ENCODE measurements at places on chromosomes 1 and 21. TPM values are rescaled to one million over a fixed set of nuclear protein-coding genes. Genes with fewer than 3 reads are reported as not detected.

DNA sequence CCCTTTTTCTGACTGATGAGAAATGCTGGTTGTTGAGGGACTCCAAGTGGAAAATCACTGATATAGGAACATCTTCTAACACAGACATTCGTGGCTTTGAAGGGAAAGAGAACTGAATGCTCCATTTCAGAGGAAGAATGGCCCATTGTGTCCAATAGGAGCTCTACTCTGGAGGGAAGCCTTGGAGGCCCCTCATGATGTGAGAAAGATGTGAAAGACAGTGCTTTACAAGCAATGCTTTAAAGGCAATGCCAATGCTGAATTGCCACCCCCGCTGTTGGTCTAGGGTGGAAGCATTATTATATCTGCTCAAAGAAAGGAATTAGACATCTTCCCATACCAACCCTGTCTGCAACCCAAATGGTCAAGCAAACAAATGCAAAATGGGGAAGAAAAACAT is 13.7 kb downstream of the NMNAT2 start:
- DNase-seq: no peak

GRCh38 chr1:31562707-31563360 is 13.5 kb upstream of the TINAGL1 start:
- no peak for DNase-seq

DNA sequence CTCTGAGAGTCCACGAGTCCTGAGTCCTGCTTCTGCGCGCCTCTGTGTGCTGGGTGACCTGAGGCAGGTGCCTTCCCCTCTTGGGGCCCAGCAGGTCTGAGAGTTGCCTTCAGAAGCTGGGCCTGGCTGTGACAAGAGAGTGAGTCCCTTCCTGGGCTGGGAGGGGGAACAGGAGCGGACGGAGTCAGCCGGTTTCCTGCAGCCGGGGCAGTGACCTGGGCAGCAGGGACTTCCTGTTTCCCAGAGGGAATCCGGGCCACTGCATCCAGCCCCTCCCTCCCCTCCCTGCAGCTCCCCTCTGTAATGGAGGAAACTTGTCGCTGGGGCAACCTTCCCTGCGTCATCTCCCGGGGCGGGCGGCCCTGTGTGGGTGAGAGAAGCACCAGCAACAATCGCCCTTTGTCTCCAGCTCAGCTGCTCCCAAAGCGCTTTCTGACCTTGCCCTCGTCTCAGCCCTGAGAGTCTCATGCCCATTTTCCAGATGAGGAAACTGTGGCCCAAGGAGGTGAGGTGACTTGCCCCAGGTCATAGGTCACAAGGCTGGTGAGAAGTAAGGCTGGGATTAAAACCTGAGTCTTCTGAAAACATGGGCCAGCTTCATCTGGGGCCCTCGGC is 61.1 kb downstream of the SDC3 start:
- DNase-seq: no peak

DNA sequence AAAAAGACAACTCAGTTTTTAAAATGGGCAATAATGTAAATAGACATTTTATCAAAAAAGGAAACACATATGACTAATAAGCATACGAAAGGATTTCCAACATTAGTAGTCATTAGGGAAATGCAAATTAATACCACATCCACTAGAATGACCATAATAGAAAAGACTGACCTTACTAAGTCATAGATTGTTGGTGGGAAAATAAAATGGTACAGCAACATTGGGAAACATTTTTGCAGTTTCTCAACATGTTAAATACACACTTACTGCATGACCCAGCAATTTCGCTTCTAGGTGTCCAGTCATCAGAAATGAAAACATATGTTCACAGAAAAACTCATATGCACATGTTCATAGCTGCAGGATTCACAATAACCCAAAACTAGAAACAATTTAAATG is 29.9 kb upstream of the SLC44A3 start:
- no peak for DNase-seq

DNA sequence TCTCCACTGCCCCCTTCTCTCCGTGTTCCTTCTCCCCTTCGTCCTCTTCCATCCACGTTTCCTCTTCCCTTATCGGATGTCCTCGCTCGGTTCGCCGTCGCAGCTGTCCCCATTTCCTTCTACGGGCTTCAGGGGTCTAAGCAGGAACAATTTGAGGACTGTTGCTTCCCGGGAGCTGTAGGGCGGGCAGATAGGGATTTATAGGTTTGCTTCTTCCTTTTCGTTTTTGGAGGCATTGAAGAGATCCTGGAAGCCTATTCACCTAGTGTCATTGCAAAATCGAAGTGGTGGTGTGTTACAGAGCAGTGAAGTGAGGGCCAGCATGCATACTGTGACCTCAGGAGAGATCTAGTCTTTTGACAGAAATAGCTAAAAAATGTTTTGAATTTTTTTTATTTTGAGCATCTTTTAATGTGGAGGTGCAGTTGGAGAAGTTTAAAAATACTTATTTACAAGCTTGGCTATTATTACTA is 897 bp downstream of the ZYG11B start:
- peak; percentile 74 for DNase-seq

- DNase-seq: no peak
Observed at GRCh38 chr1:197284325-197284724, 16.3 kb downstream of the CRB1 start.

GRCh38 chr1:99018313-99018712 is 13.7 kb upstream of the PLPPR5 start:
- DNase-seq: no peak

- DNase-seq: no peak
Observed at GRCh38 chr1:169085911-169086310, 20.6 kb upstream of the ATP1B1 start.

DNA sequence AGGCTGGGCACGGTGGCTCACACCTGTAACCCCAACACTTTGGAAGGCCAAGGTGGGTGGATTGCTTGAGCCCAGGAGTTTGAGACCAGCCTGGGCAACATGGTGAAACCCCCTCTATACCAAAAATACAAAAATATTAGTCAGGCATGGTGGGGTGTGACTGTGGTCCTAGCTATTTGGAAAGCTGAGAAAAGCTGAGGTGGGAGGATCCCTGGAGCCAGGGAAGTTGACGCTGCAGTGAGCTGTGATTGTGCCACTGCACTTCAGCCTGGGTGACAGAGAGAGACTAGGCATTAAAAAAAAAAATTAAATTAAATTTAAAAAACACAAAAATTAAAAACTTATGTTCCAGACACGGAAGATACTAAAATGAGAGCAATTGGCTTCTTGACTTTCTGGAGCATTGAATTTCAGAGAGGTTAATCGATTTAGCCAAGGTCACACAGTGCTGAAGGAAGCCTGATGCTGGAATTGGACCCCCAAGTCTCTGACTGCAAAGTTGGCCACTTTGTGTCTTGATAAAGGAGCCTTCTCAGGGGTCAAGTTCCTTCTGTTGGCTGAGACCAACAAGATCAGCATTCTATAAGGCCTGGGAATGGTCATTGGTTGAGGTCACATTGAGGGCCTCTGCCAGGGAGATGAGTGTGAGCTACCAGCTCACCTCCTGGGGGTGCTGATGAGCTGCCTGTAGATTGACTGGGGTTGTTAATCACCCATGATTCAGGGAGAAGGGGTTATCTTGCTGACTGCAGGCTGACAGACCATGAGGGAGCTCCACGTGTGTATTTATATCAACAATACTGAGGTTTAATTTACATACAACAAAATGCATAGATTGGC is 54.3 kb downstream of the RPS6KA1 start:
- DNase-seq: peak; percentile 67

CALML6 gene
- total RNA-seq: 0.59 TPM

MTARC2 gene
- not detected for total RNA-seq

GRCh38 chr21:37266515-37267221 is 466 bp downstream of the VPS26C start:
- DNase-seq: no peak

DNA sequence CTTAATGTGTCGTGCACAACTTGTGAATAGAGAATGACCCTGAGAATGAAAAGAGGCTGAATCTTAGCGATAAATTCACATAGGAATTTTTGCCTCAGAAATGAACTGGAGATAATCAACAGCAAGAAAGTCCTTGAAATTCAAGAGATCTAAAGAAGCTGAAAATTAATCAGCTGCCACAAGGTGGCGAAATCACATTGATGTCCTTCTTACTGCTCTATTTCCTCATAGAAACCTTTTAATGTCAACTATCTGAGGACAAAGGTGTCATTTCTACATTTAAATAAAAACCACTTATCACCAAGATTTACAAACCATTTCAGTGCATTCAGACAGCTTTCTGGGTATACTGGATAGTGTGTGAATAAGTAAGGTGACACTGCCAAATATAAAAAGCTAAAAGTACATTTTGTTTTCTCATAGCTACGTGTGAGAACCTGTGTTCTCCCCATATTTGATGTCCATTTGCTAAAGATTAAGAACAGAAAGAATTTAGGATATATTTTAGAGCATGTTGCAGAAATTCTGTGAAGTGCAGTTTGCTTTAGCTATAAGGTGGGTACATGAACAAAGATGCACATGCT is 485.3 kb upstream of the PTBP2 start:
- peak; percentile 58 for DNase-seq

DNA sequence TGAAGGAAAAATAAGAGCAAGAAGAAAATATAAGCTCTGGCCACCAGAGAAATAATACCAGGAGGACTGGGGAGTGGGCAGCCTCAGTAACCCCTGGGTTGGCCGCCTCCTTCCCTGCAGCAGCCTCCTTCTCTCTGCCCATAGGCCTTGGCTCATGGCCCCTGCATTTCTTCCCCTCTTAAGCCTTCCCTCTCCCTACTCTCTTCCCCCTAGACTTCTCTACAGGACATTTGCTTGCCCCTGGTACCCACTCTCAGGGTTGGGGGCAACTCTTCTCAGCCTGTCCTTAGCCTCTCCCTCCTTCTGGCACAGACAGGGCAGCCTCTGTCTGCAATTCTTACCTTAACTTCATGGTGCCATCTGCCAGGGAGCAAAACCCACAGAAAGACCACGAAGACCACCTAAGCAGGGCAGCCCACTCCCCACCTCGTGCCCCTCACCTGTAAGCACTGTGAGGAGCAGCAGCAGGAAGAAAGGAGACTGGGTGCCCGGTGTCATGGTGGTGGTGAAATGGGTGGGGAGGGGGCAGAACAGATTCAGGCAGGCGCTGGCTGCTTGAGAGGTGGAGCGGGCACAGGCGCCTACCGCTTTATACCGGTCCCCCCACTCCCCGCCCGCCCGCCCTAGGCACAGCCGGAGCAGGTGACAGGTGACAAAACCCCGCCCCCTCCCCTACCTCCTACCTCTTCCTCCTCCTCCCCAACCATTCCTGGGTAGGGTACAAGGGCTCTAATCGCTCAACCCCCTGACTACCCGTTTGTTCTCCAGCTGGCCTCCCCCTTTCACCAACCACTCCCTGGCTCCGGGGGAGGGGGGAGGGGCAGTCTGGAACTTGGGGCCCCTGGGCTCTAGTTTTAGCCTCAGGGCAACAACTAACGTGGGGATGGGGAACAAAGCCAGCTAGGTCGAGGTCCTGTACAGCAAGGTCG is 15.1 kb downstream of the THBS3 start:
- no peak for DNase-seq

GRCh38 chr1:76577525-76578185 is 289.6 kb upstream of the ST6GALNAC5 start:
- DNase-seq: no peak

All from activated CD4-positive, alpha-beta T cell treated with anti-CD3 and anti-CD28 coated beads, Interleukin-2, amount 10 ng/mL, durations not matched to agents 24 days and 14 days (primary cell).